ENCODE measurements at places on chromosomes 11 and 22. TPM values are rescaled to one million over a fixed set of nuclear protein-coding genes. Genes with fewer than 3 reads are reported as not detected.

The KIF18A gene
- total RNA-seq = 22.8 TPM

The IMMP1L gene
- 51.8 TPM for total RNA-seq

DNA sequence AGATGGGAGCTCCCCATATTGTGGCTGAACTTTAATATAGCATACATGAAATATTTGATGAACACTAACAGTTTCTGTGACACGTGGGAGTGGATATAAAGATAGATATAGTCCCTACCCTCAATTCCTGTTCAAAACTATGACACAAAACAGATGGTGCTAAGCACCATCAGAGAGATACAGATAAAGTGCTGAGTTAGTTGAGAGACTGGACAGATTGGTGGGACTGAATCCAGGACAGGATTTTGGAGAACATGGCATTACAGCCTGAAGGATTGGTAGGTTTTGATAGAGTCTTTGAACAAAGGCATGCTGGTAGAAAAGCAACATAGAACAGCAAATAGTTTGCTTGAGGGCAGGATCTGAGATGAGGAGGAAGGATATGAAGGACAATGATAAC is 215.1 kb upstream of the SORL1-AS1 start:
- DNase-seq = no peak

GRCh38 chr11:112548641-112549040 is 288.0 kb upstream of the PLET1 start:
- DNase-seq = no peak

The NNMT gene
- total RNA-seq = not detected

The OR6T1 gene
- total RNA-seq = not detected

The TRIM34 gene
- total RNA-seq = 0.72 TPM

DNA sequence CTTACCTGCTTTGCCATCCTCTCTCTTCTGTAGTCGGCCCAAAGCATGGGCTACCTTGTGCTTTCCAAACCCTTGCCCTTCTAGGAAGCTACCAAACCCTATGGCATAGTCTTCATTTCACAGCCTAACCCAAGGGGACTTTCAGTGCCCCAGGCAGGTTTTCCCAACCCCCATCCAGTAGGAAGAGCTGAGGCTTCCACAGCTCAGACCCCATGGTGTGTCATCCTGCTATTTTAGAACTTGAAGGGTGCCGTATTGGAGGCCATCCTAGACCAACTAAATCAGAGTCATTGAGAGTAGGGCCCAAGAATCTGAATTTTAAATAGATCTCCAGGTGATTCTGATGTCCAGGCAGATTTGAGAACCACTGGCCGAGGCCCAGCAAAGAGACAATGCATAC is 31.9 kb upstream of the TUB start:
- no peak for DNase-seq

- DNase-seq = no peak
Observed at GRCh38 chr22:48456449-48456848, 1371.2 kb downstream of the BRD1 start.

GRCh38 chr11:74449369-74449931 is 17.9 kb downstream of the KCNE3 start:
- peak; percentile 52 for DNase-seq

The CYP2D6 gene
- total RNA-seq = 0.18 TPM

DNA sequence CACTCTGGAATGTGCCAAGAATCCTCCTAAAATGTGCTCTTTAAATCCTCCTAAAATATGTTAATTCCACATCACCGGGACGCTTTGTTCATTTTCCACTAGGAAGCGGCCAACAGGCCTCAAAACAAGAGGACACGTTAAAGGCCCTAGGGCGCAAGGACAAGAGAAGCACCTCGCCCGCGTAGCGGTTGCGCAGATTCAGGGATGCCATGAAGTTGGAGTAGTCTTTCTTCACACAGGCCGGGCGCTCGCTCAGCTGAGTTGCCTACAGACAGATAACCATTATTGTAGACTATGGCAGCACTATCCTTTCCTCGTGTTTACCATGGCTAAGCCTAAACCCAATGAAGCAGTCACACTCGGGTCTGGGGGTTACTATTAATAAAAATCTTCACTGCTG is 29.5 kb upstream of the SERPIND1 start:
- DNase-seq = no peak

The ACR gene
- not detected for total RNA-seq

Measured in HepG2 (cell line).